ENCODE measurements at places on chromosomes 5 and 9.

DNA sequence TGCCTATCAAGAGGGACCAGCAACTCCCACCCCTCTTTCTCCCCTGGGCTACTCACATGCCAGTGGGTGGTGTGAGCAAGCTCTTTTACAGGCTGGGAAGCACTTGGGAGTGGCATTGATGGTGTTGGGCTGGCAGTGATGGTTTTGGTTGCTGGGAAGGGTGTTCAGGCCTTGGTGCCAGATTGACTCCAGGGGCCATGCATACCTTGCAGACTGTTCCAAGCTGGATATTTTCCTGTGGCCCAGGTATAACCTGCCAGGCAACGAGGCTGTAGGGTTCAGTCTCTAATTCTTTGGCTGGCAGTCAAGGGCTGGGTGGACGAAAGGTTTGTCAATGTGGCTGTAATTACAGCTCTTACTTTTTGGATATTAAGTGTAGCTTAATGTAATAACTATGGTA, 177.3 kb downstream of the MACROH2A1 start:
- no peak for DNase-seq

- no peak for DNase-seq
These were observed 54.3 kb upstream of the MEGF10 start for GRCh38 chr5:127236254-127236653.

GRCh38 chr5:19266791-19267190, 721.2 kb downstream of the CDH18 start:
- DNase-seq = peak; percentile 16

GRCh38 chr9:109010746-109011145, 2.6 kb downstream of the CTNNAL1 start:
- DNase-seq = no peak
